ENCODE measurements at places on chromosomes 2 and 18. TPM values are rescaled to one million over a fixed set of nuclear protein-coding genes. Genes with fewer than 3 reads are reported as not detected.

DNA sequence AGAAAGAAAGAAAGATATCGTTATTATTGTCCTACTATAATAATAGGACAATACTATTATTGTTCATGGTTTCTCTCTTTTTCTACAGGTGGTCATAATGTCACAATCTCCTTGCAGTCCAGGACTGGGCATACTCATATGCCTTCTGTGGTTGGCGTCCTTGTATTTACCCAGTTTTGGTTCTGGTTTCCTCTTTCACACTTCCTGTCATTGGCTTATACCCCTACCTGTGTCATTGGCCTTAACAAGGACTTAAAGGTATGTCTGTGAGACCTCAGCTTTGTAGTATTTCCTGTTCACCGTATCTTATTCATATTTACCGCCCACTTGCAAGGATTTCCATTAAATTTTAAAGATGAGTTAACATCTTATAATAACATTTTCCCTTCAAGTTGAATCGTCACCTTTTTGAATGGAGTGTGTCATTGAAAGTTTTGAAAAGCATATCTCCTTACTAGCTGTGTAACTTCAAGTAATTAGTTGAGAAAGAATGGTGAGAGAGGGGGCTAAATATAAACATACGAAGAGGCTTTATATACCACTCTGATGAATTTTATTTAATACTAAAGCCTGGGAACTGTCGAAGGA, 36.5 kb upstream of the HTR2B start:
- DNase-seq = no peak

- DNase-seq = no peak
These were observed 38.6 kb downstream of the CYP1B1 start for GRCh38 chr2:38037325-38037724.

GRCh38 chr2:70532244-70532935, 21.2 kb downstream of the TGFA start:
- no peak for DNase-seq

DNA sequence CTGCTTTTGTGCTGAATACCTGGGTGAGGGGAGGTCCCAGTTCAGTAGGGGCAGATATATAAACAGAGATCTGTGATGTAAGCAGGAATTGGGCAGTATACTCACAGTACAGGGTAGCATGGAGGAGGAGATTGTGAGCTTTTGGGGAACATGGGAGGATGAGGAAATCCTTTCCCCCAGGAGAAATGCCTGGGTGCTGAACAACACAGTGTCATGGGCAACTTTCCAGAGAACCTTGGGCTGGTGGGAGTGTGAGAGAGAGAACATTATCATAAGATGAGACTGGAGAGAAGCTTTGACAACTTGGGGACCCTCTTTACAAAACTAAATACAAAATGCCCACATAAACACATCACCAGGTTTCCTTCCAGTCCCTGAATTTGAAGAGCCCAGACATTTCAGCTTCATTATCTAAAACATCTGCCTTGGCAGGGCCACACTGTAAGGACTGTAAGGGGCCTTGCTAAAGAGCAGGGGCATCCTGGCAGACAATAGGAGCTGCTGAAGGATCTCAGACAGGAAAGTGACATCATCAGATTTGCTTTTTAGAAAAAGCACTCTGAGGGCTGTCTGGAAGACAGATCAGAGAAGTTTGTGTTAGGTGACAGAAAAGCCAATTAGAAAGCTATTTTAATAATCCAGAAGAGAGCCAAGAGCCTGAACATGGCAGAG, 303.1 kb upstream of the FBXO11 start:
- peak; percentile 32 for DNase-seq

The SERPINB12 gene
- 2.6 TPM for total RNA-seq

DNA sequence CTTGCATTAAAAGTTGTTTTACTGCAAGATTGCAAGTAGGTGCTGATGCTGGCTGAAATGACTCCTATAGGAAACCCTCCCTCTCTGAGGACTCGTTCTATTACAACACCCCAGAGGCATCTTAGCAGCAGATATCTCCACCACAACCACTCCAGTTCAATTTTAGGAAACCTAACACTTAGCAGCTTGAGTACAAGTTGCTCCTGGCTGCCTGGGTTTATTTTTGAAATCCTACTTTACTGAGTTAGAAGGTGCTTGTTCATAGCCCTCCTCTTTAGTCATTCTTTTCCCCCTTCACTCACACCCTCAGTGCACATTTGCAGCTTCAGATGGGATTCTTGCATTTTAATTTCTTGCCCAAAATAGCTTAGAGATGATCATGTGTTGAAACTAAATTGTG, 111.5 kb downstream of the MTCL1 start:
- DNase-seq = peak; percentile 65

GRCh38 chr2:238655974-238656722, 191.7 kb upstream of the TWIST2 start:
- no peak for DNase-seq

The CNGA3 gene
- 0.51 TPM for total RNA-seq

DNA sequence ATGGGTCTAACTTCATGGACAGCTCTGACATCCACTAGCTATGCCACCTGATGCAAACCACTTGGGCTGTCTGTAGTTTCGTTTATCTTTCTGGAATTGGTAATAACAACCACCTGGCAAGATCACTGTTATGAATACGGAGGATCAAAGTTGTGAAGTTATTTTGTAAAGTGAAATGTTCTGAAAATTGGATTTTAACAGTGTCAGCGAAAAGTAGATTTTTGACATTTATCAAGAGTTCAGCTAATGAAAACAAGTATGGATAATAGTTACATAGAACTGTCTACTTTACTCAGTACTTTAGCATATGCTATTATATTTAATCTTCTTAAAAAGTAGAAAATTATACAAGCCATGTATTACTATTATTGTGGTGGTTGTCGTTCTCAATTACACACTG, 813.8 kb downstream of the RNF144A start:
- DNase-seq = no peak

The SP5 gene
- 4.5 TPM for total RNA-seq

DNA sequence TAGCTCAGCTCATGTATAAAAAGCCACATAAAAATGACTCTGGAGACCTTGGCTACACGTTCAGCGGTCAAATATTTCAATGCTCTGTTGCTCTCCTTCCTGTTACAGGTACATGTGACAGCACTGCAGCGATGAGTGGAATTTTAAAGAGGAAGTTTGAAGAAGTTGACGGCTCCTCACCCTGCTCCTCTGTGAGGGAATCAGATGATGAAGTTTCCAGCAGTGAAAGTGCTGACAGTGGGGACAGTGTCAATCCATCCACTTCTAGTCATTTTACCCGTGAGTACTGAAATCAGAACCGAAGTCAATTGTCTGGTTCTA, 125.4 kb downstream of the CSRNP3 start:
- no peak for DNase-seq

- DNase-seq = no peak
These were observed 74.9 kb downstream of the LTBP1 start for GRCh38 chr2:33021542-33022227.

- no peak for DNase-seq
These were observed 111.6 kb upstream of the DNMT3A start for GRCh38 chr2:25453199-25453905.

DNA sequence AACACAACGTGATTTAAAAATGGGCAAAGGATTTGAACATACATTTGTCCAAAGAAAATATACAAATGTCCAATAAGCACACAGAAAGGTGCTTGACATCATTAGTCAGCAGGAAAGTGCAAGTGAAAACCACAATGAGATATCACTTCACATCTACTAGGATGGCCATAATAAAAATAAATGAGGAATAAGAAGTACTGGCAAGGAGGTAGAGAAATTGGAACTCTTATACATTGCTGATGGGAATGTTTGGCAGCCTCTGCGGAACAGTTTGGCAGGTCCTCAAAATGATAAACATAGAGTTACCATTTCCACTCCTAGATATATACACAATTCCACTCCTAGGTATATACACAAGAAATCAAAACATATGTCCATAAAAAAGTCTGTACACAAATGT, 51.0 kb upstream of the PGAP1 start:
- DNase-seq = no peak

DNA sequence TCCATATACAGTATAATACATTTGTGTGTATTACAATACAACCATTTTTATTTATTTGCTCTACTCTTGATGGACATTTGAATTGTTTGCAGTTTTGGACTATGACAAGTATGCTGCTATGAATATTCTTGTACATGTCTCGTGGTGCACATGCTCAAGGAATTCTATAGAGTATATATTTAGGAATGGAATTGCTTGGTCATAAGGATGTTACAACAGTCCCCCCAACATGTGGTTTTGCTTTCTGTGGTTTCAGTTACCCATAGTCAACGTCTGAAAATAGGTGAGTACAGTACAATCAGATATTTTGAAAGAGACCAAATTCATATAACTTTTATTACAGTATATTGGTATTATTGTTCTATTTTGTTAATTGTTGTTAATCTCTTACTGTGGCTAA, 24.1 kb upstream of the PLEKHM3 start:
- DNase-seq = no peak

DNA sequence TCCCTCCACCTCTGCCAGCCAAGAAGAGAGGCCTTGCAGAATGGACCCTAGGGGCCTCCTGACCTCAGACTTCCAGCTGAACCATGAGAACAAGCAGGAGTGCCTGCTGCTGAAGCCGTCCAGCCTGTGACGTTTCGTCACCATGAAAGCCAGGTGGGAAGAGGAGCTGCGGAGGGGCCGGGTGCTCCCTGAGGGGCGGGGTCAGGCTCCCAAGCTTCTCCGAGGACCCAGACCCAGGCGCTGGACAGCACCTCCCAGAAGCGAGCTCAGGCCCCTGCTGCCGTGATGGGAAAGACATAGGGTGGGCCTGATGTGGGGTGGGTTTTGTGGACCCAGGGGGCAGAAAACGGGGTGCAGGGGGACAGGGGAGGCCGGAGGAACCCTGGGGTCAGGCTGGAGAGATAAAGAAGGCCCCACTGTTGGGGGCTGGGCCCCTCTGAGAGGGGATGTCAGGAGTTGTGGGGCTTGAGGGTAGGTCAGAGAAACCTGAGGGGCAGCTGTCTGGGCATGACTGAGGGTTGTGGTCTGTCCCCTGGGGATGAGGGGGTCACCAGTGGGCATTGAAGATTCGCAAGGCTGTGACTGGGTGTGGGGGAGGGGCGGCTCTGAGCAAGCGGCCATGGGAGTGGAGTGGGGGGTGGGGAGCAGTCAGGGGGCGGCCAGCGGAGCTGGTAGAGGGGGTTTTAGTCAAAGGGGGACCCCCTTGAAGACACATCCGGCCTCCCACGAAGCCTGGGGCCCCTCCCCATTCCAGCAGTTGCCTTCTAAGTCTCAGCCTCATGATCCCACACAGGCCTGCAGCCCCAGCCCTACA, 73.4 kb upstream of the ODC1 start:
- DNase-seq = no peak

The SCYGR2 gene
- total RNA-seq = not detected

The CCBE1 gene
- 5.3 TPM for total RNA-seq

GRCh38 chr2:60602388-60602787, 48.9 kb upstream of the BCL11A start:
- DNase-seq = no peak

The MBOAT2 gene
- total RNA-seq = 48.5 TPM

GRCh38 chr2:85309699-85310321, 18.0 kb downstream of the TGOLN2 start:
- DNase-seq = no peak

GRCh38 chr2:16687955-16688354, 22.3 kb upstream of the CYRIA start:
- no peak for DNase-seq

DNA sequence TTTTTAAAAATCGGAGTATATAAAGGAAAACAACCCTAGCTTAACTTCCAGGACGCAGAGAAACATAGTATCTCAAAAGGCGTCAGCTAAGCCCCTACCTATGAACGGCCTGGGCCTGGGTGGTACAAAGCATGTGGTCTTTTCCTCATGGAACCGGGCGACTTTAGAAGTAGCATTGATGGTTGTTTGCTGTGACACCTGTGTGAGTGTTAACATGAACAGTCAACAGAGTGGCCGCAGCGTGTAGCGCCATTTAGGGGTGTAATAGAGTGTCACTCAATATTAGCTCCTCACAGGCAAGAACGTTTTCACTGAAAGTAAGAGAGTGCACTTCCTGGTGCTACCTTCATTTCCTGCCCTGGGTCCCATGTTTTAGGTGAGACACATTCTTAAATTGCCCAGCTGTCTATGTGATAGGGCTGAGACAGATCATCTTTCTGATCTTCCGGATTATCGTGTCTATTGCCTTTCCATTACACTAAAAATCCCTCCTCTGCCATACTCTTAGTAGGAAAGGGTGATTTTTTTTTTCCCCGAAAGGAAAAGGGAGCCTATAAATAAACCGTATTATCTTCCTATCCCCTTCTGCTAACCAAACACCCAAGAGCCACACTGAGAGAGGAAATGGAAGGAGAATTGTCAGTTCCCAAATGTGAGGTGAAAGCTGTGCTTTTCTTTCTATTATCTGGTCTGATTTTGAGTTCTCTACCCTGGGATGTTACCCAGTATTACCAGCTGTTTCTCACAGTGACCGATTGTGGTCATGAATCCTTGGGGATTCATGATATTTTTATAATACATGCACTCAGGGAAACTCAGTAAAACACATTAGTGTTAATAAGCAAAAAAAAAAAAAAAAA, 1.3 kb downstream of the GORASP2 start:
- peak; percentile 32 for DNase-seq

- no peak for DNase-seq
These were observed 122.2 kb downstream of the BCL2 start for GRCh38 chr18:63197246-63197869.

The RGPD5 gene
- total RNA-seq = 53.6 TPM

DNA sequence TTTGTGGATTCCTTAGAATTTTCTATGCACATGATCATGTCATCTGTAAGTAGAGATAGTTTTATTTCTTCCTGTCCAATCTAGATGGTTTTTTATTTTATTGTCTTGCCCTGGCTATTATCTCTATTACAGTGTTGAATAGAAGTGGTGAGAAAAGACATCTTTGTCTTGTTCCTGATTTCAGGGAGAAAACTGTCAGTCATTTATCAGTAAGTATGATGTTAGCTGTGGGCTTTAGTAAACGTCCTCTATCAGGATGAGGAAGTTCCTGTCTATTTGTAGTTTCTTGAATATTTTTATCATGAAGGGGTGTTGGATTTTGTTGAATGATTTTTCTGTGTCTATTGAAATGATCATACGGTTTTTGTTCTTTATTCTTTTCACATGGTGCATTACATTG, 5.3 kb downstream of the PLEKHH2 start:
- no peak for DNase-seq

GRCh38 chr18:56269958-56270357, 368.4 kb downstream of the TXNL1 start:
- no peak for DNase-seq

The COL6A3 gene
- 661 TPM for total RNA-seq

The ALLC gene
- total RNA-seq = not detected
